ENCODE measurements at places on chromosomes 16 and 17. TPM values are rescaled to one million over a fixed set of nuclear protein-coding genes. Genes with fewer than 3 reads are reported as not detected.

Gene PDIA2
- 0.12 TPM for total RNA-seq

Gene NPW
- total RNA-seq, result 0.33 TPM

Gene KRTAP4-9
- total RNA-seq, result 0.12 TPM

Gene PRSS27
- 0.75 TPM for total RNA-seq

Gene CDK5R1
- total RNA-seq, result 1.00 TPM

Gene WIPI1
- total RNA-seq, result 186 TPM

Gene ITGAD
- not detected for total RNA-seq

Gene FBXO39
- 0.33 TPM for total RNA-seq

Gene CD19
- not detected for total RNA-seq

Gene RFFL
- total RNA-seq, result 24.2 TPM

Gene RABEP2
- 42.5 TPM for total RNA-seq

Gene TLCD1
- total RNA-seq, result 3.8 TPM

Gene HEATR9
- total RNA-seq, result not detected

Gene CSF3
- total RNA-seq, result 1.4 TPM

Gene DPEP2
- not detected for total RNA-seq

Gene TSNAXIP1
- total RNA-seq, result 0.89 TPM

Gene RAMP2
- 0.37 TPM for total RNA-seq

Gene TBC1D3G
- not detected for total RNA-seq

Gene SLC16A5
- total RNA-seq, result 5.2 TPM

Gene CRYBA1
- total RNA-seq, result not detected

Gene KRT15
- 15.3 TPM for total RNA-seq

Gene MEOX1
- total RNA-seq, result not detected
